ENCODE measurements at places on chromosomes 7 and 10.

GRCh38 chr7:45469103-45469502 lies 105.1 kb upstream of the ADCY1 start:
- DNase-seq: no peak

- no peak for DNase-seq
Observed at GRCh38 chr7:110673148-110673547, 417.8 kb upstream of the LRRN3 start.

- no peak for DNase-seq
Observed at GRCh38 chr10:101617102-101617823, 29.1 kb downstream of the DPCD start.

GRCh38 chr7:17301471-17302456 lies 3.3 kb downstream of the AHR start:
- peak; percentile 20 for DNase-seq

- DNase-seq: no peak
Observed at GRCh38 chr7:74329225-74329624, 40.0 kb downstream of the CLIP2 start.

DNA sequence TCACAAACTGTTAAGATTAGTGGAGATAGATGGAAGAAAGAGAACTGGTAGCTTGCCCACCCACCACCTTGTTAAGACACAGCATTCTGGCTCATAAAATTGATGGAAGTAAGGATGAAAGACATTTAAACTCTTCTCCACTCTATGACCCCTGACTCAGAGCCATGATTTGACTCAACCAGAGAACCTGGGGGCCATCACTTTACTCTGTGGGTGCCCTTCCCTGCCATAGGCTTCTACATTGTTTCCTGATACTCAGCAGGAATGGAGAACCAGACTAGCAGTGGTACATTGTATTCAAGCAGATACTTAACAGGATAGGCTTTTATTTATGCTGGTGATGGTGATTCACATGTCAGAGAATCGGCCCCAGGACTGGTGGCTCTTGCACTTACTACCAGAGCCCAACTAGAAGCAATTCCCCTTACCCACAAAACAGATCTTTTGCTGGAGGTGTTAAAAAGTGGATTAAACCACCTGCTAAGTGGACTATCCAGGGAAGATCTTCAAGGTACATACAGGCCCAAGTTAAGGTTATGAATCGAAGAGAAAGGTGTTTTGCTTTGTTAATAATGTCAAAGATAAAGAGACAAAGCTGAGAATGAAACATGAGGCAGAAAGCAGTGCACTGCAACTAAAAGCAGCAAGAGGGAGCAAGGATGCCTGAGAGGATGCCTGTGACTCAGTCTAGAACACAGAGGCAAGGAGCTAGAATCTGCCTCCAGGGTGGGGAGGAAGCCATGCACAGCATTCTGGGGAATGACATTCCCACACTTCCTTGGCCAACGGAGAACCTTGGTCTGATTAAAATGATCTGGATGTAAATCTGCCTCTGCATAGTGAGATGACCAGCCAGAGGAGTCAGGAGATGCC lies 36.0 kb upstream of the GLI3 start:
- DNase-seq: no peak

GRCh38 chr10:104059364-104059763 lies 26.3 kb downstream of the COL17A1 start:
- no peak for DNase-seq

- DNase-seq: no peak
Observed at GRCh38 chr7:13091974-13092707, 404.7 kb downstream of the ARL4A start.

DNA sequence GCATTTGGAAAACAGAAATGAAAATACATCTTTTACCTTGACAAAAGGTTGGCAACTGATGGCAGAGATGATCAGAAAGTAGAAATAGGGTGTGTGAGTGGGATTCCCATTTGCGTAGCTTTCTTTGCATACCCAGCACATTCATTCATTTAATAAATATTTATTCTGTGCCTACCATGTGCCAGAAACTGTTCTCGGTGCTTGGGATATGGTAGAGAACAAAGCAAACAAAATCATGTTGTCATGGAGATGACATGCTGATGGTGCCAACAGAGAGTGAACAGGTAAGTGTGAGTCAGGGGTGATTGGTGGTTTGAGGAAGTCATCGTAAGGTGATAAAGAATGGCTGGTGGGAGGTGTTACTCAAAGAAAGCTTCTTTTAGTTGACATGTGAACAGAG lies 45.4 kb downstream of the CACNB2 start:
- no peak for DNase-seq

Measured in glutamatergic neuron (in vitro differentiated cells).